ENCODE measurements at places on chromosomes 4 and X. TPM values are rescaled to one million over a fixed set of nuclear protein-coding genes. Genes with fewer than 3 reads are reported as not detected.

DTHD1 gene
- not detected for polyA plus RNA-seq

NWD2 gene
- 0.30 TPM for polyA plus RNA-seq

TCEAL6 gene
- 0.40 TPM for polyA plus RNA-seq

SSX4B gene
- not detected for polyA plus RNA-seq

CXorf38 gene
- 10.8 TPM for polyA plus RNA-seq

STK32B gene
- 10.0 TPM for polyA plus RNA-seq

PCSK1N gene
- 13.2 TPM for polyA plus RNA-seq

TBX22 gene
- 3.0 TPM for polyA plus RNA-seq

KLB gene
- 0.21 TPM for polyA plus RNA-seq

ZBTB33 gene
- polyA plus RNA-seq = 30.8 TPM

MAGEA11 gene
- not detected for polyA plus RNA-seq

AADAT gene
- polyA plus RNA-seq = 29.0 TPM

IGBP1 gene
- polyA plus RNA-seq = 101 TPM

PDGFRA gene
- polyA plus RNA-seq = 208 TPM

SH3TC1 gene
- 25.4 TPM for polyA plus RNA-seq

RIPPLY1 gene
- 3.7 TPM for polyA plus RNA-seq

SHROOM2 gene
- polyA plus RNA-seq = 18.0 TPM

CT45A2 gene
- not detected for polyA plus RNA-seq

SH2D1A gene
- 0.16 TPM for polyA plus RNA-seq

PIN4 gene
- polyA plus RNA-seq = 51.9 TPM

TMPRSS11A gene
- not detected for polyA plus RNA-seq

SOWAHD gene
- 0.83 TPM for polyA plus RNA-seq

MAGEC1 gene
- not detected for polyA plus RNA-seq

PPP4R3C gene
- polyA plus RNA-seq = not detected

LONRF3 gene
- 1.0 TPM for polyA plus RNA-seq

PAGE1 gene
- polyA plus RNA-seq = not detected

IQSEC2 gene
- 16.3 TPM for polyA plus RNA-seq

SYTL4 gene
- polyA plus RNA-seq = 23.0 TPM

GAGE12J gene
- not detected for polyA plus RNA-seq

CT83 gene
- not detected for polyA plus RNA-seq

GAGE12H gene
- not detected for polyA plus RNA-seq

TRIM61 gene
- polyA plus RNA-seq = 2.6 TPM

Data from right renal pelvis (tissue), 4 donors.